ENCODE measurements at places on chromosomes 16 and 17. TPM values are rescaled to one million over a fixed set of nuclear protein-coding genes. Genes with fewer than 3 reads are reported as not detected.

DNA sequence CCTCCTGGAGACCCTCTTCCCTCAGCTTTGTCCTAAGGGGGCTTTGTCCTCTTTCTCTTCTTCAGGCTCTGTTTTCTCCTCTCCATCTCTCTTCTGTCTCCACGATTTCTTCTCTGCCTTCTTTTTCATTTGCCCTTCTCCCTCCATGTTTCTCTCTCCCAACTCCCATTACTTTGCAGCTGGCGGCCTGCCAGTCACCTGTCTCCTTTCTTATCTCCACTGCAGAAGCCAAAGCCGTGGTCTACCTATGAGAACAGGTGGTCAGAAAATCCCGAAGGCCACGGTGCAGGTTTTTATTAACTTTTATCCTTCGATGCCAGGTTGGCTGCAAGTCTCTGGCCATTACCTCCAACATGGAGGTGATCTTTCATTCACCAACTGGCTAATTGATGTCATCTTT, 45.1 kb downstream of the FZD2 start:
- DNase-seq: no peak

DNA sequence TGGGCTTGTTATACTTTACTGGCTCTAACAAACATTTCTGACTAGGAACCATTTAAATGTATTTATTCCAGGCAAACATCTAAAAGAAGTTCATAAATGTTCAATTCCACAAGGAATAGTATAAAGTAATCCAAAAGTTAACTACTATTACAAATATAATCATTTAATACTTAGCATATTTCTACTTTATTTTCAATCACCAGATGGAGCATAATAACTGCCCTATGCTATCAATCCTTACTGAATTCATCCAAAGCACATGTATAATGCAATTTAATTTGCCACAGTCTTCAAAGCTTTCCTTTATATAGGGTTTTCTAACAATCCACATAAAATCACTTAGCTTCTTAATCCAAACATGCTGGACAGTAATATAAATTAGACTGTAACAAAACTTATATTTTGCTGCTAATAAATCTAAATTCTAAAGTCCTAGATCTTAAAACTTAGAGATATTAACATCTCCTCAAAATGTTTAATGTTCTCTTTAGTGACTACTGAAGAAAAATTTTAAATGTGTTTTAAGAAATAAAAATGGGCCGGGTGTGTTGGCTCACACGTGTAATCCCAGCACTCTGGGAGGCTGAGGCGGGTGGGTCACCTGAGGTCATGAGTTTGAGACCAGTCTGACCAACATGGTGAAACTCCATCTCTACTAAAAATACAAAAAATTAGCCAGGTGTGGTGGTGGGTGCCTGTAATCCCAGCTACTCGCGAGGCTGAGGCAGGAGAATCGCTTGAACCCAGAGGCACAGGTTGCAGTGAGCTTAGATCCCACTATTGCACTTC, 5.9 kb downstream of the MEIOB start:
- no peak for DNase-seq

- DNase-seq: peak; percentile 4
Measured at GRCh38 chr16:3718019-3718391, 681 bp upstream of the TRAP1 start.

DNA sequence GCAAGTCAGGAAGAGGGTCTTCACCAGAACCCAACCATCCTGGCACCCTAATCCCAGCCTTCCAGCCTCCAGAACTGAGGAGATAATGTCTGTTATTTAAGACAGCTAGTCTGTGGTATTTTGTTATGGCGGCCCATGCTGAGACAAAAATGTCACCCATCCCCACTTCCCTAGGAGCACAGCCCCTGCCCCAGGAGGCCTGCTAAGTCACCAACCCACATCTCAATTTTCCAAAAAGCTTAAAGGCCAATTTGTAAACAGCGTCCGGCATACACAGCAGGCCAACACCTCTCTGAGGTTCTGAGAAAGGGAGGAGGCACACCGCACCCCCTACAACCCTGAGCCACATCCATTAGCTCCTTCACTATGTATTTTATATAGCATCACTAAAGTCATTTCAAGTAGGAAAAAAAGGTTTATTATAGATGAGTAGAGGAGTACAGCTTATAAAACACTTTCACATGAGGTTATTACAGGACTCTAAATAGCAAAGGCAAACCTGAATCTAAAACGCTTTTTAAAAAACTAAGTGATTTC, 6.9 kb downstream of the TMEM170A start:
- no peak for DNase-seq

GRCh38 chr16:73399486-73399885, 351.6 kb upstream of the ZFHX3 start:
- no peak for DNase-seq

DNA sequence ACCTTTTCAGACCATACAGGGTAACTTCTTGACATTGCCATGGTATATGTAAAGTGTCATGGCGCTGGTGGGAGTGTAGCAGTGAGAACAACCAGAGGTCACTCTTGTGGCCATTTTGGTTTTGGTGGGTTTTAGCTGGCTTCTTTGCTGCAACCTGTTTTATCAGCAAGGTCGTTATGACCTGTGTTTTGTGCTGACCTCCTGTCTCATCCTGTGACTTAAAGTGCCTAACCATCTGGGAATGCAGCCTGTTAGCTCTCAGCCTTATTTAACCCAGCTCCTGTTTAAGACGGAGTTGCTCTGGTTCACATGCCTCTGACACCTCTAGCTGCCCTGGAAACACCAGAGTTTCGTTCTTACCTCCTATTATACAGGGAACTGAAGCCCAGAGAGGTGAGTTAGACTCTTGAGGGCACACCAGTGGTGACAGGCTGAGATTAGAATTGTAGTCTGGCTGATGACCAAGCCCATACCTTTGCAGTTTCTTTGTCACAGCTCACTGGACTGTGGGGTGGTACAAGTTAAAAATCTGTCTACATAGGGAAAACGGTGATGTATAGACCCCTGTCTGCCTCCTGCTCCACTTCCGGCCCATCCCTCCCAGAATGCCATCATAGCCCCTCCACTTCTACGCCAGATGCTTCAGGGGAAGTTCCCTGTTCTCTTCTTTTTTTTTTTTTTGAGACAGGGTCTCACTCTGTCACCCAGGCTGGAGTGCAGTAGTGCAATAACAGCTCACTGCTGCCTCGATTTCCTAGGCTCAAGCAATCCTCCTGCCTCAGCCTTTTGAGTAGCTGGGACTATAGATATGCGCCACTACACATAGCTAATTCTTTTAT, 21.0 kb downstream of the KSR1 start:
- DNase-seq: no peak

GRCh38 chr16:13314633-13315032, 413.2 kb downstream of the SHISA9 start:
- DNase-seq: no peak

GRCh38 chr17:50939795-50940684, 73.9 kb upstream of the TOB1 start:
- no peak for DNase-seq

DNA sequence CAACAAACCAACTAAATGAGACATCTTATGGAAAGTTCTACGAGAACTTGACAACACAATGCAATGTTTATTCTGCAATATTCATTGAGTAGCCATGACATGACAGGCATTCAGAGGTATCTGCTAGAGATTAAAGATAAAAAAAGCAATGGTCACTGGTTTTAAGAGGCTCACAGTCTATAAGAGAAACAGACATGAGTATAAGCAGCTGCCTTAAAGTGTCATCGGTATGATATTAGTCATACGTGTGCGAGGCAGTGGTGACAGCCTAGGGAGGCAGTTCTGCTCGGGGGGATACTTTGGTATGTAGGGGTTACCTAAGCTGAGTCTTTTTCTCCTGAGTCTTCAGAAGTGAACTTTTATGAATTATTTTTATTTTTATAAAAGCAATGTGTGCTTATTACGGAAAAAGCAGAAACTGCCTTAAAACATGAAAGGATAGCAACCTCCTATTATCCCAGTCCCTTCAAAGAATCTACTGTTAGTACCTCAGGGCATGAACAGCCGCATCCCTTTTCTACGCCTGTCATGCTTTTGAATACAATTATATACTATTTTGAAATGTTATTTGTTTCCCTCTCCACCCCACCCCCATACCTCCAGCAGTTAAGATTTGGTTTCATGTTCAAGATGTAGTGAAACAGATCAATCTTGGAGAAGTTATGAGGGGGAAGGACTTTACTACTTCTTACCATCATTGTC, 7.7 kb downstream of the ST6GALNAC1 start:
- no peak for DNase-seq

DNA sequence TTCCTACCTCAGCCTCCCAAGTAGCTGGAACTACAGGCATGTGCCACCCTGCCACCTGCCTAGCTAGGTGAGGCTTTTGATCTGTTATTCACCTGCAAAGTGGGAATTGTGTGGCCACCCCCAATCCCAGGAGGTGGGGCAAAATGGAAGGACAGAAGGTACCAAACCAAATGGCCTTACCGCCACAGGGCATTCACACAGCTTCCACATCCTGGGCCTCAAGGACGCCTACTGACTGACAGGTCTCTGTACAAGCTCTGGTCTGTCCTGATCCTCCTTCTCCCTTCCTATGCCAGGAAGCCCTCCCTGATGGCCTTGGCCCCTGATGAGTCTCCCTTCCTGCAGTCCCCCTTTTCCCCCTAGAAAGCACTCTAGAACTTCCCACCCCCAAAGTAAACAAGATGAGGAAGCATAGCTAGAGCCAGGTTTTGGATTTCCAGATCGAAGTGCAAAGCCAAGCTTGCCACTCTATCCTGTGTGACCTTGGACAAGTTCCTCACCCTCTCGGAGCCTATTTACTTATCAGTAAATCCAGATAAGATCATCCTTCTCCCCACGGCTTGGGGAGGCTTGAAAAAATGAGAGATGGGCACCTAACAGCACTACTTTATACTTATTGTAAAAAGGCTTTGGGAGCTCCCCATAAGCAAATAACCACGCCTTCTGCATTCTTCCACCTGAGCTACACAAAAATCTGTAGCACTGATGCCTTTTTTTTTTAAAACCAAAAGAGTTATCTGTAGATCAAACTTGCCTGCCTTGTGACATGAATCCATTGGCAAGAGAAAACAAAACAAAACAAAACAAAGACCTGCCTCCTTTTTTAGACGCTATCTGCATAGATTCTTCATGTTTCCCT, 4.5 kb downstream of the PLLP start:
- no peak for DNase-seq

DNA sequence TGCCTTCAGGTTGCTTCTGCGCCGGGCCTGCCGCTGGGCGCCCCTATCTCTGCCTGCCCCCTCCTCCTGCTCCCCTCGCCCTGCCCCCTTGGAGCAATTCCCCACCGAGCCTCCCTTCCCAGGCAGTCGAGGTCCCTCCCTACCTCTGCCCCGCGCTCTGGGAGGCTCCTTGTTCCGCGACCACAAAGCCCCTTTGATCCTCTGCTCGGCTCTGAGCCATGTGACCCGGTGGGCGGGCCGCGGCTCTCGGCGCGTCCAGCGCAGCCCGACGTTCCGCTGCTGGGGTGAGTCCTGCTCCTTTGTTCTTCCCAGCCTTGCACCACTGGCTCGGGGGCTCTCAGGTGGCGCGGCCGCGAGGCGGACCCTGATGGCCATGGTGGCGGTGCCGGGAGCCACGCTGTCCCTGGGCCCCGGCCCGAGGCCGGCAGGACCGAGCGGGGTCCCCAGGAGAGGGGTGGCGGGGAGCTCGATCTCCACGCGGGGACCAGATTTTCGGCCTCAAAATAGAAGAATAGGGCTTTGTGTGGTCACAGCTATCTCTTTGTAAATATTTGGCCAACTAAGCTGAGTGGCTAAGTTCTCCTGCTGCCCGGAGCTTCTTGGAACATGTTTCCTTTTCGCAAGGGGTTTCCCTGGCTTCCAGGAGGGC, 310.6 kb downstream of the SEC14L1 start:
- DNase-seq: peak; percentile 92

PRAC1 gene
- not detected for total RNA-seq
